ENCODE measurements at places on chromosomes 3 and 15.

DNA sequence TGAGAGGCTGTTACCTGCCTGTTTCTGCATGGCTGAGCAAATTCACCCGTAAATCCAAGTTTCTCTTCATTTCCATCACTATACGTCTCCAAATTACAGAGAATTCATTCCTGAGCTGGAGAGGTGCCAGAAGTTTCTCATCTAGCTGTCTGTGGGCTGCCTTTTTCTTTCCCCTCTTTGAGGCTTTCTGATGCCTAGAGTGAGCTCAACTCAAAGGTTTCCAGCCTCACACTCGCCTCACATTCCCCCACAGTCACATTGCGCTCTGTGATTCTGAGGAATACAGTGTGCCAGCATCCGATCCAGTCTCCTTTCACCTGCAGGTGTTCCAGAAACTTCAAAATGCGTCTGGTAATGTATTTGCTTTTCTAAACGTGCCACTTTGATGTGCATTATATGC lies 267.2 kb downstream of the MFSD1 start:
- no peak for DNase-seq

DNA sequence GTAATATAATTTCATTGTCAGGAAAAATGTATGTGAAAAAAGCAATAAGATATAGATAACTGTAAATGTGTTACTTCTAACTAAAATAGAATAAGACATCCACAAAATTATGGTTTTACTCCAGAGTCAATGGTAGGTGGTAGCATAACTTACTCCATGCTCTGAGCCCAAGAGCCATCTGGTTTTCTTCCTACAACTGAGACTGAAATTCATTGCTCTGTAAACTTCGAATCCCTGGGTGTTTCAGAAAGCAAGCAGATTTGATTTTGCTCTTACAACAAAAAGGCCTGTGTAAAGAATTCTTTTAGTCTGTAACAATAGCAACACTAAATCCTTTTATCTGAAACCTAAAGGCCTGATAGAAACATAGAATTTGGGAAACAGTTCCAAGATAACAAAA lies 805.9 kb downstream of the AGBL1 start:
- DNase-seq = no peak

DNA sequence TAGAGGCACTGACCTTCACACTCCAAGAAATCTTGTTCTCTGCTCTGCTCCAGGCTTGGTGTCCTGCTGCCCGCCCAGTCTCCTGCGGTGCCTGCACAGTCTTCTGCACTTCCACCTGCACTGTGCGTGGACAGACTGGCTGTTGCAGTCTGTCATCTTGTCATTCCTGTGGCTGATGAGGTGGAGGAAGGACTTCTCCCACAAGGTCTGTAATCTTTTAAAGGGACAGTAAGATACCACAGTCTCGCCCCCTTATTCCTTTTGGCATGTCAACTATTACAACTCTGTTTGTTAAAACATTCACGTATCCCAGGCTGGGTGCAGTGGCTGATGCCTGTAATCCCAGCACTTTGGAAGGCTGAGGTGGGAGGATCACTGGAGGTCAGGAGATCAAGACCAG lies 54.1 kb upstream of the IGF2BP2 start:
- DNase-seq = no peak

GRCh38 chr3:123229145-123229544 lies 27.4 kb downstream of the SEC22A start:
- no peak for DNase-seq

GRCh38 chr3:78025916-78026315 lies 986.0 kb downstream of the ROBO2 start:
- DNase-seq = no peak

DNA sequence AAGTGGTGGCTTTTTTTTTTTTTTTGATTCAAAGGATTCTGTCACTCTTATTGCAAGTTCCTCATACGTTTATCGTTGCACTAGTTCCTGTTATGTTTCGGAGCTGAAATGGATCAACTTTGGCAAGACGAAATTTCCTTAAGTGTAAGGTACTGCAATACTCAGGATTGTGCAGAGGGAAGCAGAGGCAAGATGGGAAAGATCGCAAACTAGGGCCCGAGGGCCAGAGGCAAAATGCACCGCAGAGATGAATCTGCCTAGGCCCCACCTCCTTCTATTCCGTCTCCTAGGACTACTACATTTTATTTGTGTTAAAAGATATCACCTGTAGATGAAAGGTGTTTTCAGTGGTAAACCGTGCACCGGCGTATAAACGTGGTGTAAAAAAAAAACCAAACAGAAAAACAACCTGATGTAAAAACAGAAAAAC lies 331 bp downstream of the RNU6-1 start:
- DNase-seq = no peak

DNA sequence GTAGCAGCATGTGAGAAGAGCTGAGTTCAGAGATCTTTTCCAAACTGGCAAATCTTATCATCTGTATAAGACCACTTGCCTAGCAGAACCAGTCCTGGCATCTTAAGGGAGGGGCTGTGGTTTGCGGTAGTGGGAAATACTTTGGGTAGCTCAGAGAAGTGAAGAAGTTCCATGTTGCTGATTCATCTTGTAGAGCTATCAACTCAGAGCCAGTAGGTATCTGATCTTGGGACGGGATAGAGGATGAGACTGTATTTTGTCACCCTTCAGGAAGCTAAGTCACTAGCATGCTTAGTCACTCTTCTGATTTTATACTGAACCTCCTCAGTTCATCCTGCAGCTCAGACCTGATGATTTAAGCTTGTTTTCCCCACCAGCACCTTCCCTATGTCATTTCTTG lies 211.4 kb downstream of the NR1D2 start:
- no peak for DNase-seq

- DNase-seq = no peak
Measured at GRCh38 chr15:79960502-79961212, 10.3 kb downstream of the BCL2A1 start.

GRCh38 chr3:94822298-94822697 lies 759.4 kb downstream of the NSUN3 start:
- no peak for DNase-seq

DNA sequence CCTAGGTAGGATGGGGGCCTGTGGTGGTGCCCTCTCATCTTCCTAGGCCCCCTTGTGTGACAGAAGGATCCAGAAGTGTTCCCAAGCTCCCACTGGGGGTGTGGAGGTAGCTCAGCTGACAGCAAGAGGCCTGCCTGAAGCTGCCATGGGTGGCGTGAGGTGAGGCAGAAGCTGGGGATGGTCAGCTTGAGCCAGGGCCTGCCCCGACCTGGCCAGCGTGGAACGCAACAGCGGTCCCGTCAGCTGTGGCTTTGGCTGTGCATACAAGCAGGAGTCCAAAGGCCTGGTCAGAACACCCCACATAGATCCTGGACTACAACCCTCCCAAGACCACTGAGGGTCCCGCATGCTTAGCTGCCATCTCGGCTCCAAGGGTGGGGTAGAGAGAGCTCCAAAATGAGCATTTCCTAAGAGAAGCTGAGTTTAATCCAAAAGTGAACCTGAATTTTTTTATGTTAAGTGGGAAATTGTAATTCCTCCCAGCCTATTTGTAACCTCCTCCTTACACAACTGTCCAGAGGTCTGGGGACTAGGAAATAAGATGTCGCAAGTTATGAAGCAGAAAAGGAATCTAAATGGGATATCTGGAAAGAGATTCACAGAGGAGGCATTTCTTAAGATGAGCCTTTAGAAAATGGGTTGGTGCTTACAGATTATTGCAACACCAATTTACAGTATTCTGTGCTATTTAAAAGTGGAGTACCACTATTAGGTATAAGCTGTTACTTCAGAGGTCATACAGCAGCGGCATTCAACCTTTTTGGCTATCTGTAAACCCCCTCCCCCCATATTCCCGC lies 9.9 kb upstream of the PLA2G4D start:
- DNase-seq = no peak

DNA sequence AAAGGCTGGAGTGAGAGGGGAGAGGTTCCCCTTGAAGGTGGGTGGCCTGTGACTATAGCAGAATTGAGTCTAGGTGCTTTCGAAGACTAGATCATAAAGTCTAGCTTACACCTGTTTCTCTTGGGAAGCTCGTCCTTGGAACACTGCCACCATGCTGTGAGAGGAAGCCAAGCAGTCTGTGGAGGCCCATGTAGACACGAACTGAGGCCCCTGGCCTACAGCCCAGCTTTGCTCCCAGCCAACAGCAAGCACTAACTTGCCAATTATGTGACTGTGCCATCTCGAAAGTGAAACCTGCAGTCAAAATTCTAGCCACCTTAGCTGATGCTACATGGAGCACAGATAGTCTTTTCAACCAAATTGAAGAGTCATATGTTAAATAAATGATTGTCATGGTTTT lies 190.5 kb upstream of the NECTIN3 start:
- DNase-seq = no peak

DNA sequence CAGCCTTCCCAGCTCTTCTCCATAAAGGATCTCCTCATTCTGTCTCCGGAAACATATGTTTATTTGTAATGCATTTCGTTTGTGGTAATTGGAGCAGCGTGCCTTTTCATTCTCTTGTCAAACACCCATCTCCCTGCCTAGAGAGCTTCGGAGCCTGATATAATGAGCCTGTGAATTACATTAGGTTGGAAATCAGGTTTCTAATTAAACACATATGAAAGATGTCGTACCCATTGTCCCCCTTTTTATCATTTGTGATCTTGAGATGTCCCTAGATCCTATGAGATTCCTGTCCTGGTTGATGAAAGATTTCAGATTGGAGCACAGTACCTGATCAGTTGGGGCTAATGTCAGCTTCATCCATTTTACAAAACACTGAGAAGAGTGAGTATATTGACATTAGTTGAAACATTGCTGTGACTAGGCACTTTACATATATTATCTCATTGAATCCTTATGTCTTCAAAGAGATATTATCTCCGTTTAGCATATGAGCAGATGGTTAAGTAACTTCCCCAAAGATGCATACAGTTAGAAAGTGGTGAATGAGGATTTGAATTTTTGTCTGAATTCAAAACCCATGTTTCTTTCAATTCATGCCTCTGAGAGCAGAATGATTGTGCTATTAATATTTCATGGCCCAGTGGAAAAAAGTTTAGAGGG lies 23.1 kb downstream of the SYN2 start:
- no peak for DNase-seq

- DNase-seq = no peak
Measured at GRCh38 chr3:32733631-32734229, 48.7 kb downstream of the CNOT10 start.

DNA sequence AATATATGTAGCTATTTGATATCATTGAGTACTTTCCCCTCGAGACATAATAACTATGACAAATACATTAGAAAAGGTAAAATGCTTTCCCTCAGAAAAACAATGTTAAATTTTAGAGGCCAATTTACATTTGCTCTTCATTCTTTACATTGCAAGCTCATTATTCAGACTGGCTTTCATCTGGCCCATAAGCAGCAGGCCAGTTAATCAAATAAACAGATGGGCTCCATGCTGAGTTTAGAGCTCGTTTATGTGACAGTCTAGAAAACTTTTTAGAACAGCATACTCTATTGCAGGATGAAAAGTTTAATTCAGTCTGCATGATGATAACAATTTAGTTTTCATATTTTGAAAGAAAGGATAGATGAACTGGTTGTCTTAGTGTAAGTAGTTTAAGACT lies 150.6 kb downstream of the DUT start:
- no peak for DNase-seq

DNA sequence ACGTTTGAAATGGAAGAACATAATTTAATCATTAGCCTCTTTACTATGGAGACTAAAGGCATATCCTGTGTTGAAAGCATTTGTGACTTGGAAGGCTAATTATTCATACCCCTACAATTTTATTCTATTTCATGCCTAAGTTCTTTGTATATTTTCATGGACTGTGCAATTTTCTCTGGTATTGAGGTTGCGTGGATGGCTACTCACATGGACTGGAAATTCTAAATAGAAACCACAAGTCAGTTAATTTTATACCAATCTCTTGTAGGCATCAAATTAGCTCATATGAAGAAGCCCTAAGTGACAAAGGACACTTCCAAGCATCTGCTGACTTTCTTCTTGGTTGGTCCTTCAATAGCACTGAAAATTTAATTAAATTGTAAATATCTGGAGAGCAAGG lies 1353.5 kb downstream of the ROBO1 start:
- DNase-seq = no peak

DNA sequence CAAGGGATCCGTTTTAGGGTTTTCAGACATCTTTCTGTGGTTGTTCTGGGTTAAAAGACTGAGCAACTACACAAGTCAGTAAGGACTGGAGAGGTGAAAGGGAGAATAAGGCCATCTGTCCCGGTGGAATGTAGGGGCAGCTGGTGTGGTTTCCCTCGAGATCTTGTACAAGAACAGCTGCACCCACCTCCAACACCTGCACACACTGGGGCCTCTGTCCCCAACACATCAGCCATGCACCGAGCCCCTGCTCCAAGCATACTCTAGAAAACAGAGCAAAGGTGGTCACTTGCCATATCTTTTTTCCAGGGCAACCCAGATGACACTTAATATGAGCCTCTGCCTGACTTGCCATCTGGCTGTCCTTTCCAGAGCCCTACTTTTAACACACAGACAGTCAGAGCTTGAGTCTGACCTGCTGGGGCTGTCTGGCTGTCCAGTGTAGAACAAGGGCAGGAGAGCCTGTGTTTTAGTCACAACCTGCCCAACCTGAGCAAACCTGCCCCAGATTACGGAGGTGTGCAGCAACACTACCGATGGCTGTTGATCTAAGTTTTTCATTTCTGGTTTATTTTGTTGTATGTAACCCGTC lies 12.2 kb downstream of the MAN2A2 start:
- DNase-seq = no peak

GRCh38 chr3:71010726-71011455 lies 572.6 kb downstream of the FOXP1 start:
- no peak for DNase-seq

DNA sequence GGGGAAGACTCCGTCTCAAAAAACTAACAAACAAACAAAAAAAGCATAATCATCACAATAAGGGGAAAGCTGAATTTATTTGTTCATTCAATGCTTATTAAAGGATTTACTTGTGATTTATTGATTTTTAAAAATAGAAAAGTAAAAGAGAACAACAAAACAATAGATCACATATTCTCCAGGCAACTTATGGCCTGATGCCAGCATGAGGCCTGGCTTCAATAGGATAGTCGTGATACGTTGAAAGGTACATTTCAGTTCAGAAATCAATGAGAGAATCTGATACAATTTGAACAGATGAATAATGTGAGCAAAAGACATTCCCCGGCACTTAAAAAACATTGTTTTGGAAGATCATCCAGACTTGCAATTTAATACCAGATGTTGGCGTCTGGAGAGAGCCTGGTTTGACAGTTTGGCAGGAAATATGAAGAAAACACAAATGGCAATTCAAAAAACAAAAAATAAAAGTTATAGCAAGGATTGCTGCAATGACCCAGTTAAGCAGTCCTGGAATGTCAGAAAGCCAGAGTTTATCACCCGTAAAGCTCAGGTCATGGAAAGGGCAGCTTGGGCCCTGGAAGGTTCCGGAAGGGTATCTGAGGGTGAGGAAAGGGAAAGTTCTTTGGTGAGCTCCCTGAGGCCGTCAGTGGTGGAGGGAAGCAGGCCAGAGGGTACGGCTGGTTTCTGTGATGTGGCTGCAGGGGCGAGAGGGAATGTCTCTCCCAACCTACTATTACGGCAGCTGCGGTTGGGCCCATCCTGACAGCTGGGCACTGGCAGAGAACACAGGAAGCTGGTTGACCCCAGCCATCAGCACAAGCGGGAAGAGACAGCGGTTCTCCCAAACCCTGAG lies 230.2 kb upstream of the HES1 start:
- no peak for DNase-seq

- DNase-seq = no peak
Measured at GRCh38 chr3:82053236-82053635, 291.8 kb upstream of the GBE1 start.
